PC-9 (cell line): ENCODE measurements at places on chromosomes 16 and 17.

GRCh38 chr16:82651921-82652601 lies 25.3 kb downstream of the CDH13 start:
- H3K36me3 ChIP-seq = no peaks in the 10 kb centered on the region
- no peaks in the 10 kb centered on the region for H3K4me1 ChIP-seq
- no peak overlapping the region for H3K27ac ChIP-seq
- no peak for DNase-seq

- H3K27me3 ChIP-seq = no peaks in the 10 kb centered on the region; the same call in 1 of the 2 replicates
- no peak overlapping the region for H3K27ac ChIP-seq
- DNase-seq = peak; percentile 21
- no peak overlapping the region; the same call in 1 of the 2 replicates for H3K4me3 ChIP-seq
- no peaks in the 10 kb centered on the region for H3K36me3 ChIP-seq
- H3K4me1 ChIP-seq = no peaks in the 10 kb centered on the region
Measured at GRCh38 chr16:46629331-46630219, 8.4 kb upstream of the SHCBP1 start.

GRCh38 chr16:79426663-79427062 lies 173.9 kb downstream of the MAF start:
- no peaks in the 10 kb centered on the region for H3K4me1 ChIP-seq
- no peak for DNase-seq
- no peak overlapping the region for H3K27ac ChIP-seq
- H3K27me3 ChIP-seq = peaks cover 64% of the 10 kb centered on the region

GRCh38 chr16:21645261-21645721 lies 7.1 kb downstream of the IGSF6 start:
- no peaks in the 10 kb centered on the region for H3K27me3 ChIP-seq
- no peak for DNase-seq
- peaks cover 3% of the 10 kb centered on the region; the same call in 1 of the 2 replicates for H3K4me1 ChIP-seq
